ENCODE measurements at places on chromosomes 4 and X. TPM values are rescaled to one million over a fixed set of nuclear protein-coding genes. Genes with fewer than 3 reads are reported as not detected.

Gene ADAMTS3
- total RNA-seq, result 4.6 TPM

Gene SH2D1A
- total RNA-seq, result not detected

Gene GLUD2
- total RNA-seq, result 0.72 TPM

Gene EDNRA
- total RNA-seq, result 3.9 TPM

Gene ITM2A
- 6.3 TPM for total RNA-seq

Gene SPP1
- 112 TPM for total RNA-seq

Gene HSFX1
- 0.51 TPM for total RNA-seq

Gene JAKMIP1
- total RNA-seq, result not detected

Gene PAGE5
- not detected for total RNA-seq

Gene OTUD5
- 44.2 TPM for total RNA-seq

Gene SLC26A1
- 0.35 TPM for total RNA-seq

Gene BTC
- total RNA-seq, result 5.4 TPM

Gene MAGEB1
- not detected for total RNA-seq

Gene DGKK
- under 0.01 TPM for total RNA-seq

Gene TAF7L
- total RNA-seq, result 1.3 TPM

Gene CDKL2
- 3.6 TPM for total RNA-seq

Gene PAGE2B
- not detected for total RNA-seq

Gene HELQ
- total RNA-seq, result 8.6 TPM

Gene CENPI
- total RNA-seq, result 27.9 TPM

Gene SMIM10
- total RNA-seq, result 5.5 TPM

Measured in epithelial cell of proximal tubule (primary cell).